ENCODE measurements at places on chromosomes 2 and 18. TPM values are rescaled to one million over a fixed set of nuclear protein-coding genes. Genes with fewer than 3 reads are reported as not detected.

DNA sequence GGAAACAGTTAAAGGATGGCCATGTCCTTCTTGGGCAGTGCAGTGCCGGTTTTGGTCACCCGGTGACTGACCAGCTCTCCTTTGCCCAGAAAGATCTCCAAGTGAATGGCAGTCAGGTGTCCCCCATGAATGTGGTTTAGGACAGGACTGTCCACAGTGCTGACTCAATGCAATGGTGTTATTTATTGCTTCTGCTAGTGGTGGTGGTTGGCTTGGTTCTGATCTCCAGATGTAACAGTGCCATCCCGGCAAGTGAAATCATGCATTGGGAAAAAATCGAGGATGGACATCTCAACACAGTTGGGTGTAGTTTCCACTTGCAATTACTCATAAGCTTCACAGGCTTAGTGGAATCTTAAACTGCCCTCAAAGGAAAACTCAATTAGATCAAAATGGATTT lies 81.9 kb downstream of the TGOLN2 start:
- no peak overlapping the region for H3K4me3 ChIP-seq
- no peaks in the 10 kb centered on the region for H3K27me3 ChIP-seq
- no peak overlapping the region for H3K27ac ChIP-seq
- H3K4me1 ChIP-seq, result peaks cover 14% of the 10 kb centered on the region
- no peak for DNase-seq

- no peaks in the 10 kb centered on the region for H3K27me3 ChIP-seq
- H3K4me1 ChIP-seq, result no peaks in the 10 kb centered on the region
- peak; percentile 63 for DNase-seq
- H3K4me3 ChIP-seq, result no peak overlapping the region
- H3K36me3 ChIP-seq, result no peaks in the 10 kb centered on the region
- no peak overlapping the region for H3K27ac ChIP-seq
These were observed 83.4 kb downstream of the ZFP36L2 start for GRCh38 chr2:43142921-43143438.

DNA sequence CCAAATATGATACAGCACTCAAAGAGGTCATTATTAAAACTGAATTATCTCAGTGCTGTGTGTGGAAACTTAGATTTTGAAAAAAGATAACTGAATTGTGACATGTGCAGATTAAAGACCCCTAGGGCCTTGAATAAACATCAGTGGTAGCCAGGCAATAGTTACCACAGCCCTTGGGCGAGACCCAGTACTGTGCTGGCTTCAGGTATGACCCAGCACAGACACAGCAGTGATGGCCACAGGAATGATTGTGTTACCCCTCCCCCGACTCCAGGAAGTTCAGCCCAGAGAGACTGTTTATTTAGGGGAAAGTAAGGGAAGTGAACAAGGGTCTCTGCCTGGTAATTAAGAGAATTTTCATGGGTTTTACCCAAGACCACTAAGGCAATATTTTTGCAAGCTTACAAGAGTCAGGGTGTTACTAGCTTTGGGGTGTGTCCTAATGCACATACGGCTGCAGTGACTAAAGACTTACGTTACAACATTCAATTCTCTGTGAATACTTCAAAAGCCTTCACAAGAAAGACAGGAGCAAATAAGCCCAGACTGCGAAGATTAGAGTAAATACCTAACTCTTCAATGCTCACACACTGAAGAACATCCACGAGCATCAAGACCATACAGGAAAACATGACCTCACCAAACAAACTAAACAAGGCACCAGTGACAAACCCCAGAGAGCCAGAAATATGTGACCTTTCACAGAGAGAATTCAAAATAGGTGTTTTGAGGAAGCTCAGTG lies 28.2 kb upstream of the ITGAV start:
- no peak overlapping the region for H3K27ac ChIP-seq
- no peaks in the 10 kb centered on the region for H3K4me1 ChIP-seq
- DNase-seq, result no peak
- no peak overlapping the region for H3K4me3 ChIP-seq
- H3K27me3 ChIP-seq, result no peaks in the 10 kb centered on the region
- no peaks in the 10 kb centered on the region for H3K36me3 ChIP-seq

DNA sequence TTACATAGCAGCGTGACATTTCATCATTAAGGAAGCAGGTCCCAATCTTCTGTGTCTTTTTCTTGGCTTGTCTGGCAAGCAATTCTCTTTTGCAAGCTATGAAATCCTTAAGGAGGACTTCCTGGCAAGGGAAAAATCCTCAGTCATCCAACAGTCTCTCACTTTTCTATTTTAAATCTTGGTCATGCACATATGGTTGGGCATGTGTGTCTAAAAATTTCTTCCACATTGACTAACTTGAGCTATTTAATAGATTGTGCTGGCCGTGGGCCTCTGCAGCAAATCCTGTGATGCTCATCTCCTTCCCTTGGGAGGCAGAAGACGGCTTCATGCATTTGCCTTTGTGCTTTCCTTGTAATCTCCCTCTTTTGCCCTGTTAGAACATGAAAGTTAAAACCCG lies 634.3 kb upstream of the FANCL start:
- H3K4me1 ChIP-seq, result no peaks in the 10 kb centered on the region
- no peak for DNase-seq
- no peak overlapping the region for H3K4me3 ChIP-seq
- no peaks in the 10 kb centered on the region for H3K27me3 ChIP-seq
- no peak overlapping the region for H3K27ac ChIP-seq

- DNase-seq, result no peak
- H3K27ac ChIP-seq, result no peak overlapping the region
- H3K4me3 ChIP-seq, result peak overlapping the region; percentile 94
- peaks cover 12% of the 10 kb centered on the region for H3K4me1 ChIP-seq
- H3K27me3 ChIP-seq, result no peaks in the 10 kb centered on the region
These were observed 659 bp downstream of the FAM210A start for GRCh38 chr18:13725566-13726231.

DNA sequence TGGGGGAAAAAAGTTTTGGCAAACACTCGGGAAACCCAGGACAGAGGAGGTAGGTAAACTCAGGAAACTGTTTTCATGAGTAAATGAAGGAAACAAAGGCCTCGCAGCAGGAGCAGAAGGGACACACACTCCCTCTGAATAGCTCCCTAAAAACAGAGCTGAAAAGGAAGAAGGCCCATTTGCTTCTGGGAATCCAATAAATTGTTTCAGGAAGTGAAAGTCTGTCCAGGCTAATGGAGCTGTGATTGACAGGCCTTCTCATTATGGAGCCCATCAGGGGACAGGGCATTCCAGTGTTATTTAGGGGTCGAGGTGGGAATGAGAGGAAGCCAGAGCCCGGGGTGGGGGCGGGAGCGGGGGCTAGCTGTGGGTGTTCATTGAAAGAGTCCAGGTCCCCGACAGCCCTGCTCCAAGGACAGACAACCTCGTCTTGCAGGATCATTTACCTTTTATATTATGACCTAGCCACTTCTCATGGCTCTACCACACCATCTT lies 81.2 kb downstream of the GBX2 start:
- no peaks in the 10 kb centered on the region for H3K36me3 ChIP-seq
- H3K4me1 ChIP-seq, result no peaks in the 10 kb centered on the region
- H3K27me3 ChIP-seq, result no peaks in the 10 kb centered on the region
- no peak overlapping the region for H3K4me3 ChIP-seq

GRCh38 chr2:144181001-144181400 lies 338.9 kb downstream of the ZEB2 start:
- no peaks in the 10 kb centered on the region for H3K27me3 ChIP-seq
- H3K4me1 ChIP-seq, result no peaks in the 10 kb centered on the region
- no peak overlapping the region for H3K27ac ChIP-seq
- no peak overlapping the region for H3K4me3 ChIP-seq

DNA sequence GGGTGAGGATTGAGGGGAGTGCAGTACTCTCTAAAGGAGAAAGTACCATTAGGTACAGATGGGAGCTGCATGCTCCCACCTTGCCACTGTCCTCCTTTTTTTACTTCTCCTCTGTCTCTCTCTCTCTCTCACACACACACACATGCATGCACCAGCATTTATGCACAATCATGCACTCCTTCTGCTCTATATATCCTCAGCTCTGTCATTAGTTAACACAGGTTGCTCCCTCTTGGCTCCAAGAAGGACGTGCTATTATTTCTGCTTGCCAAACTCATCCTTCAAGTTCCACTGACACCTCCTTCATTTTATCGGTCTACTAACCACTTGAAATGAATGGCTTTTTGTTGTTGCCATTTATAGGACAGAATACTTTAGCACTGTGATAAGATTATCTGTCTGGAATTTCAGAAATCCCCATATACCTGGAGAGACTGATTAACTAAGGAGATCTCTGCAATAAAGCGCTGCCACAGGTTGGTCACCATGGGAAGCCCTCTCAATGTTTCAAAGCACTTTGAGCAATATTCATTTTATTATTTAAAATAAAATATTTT lies 178.5 kb upstream of the TRIB2 start:
- no peaks in the 10 kb centered on the region for H3K4me1 ChIP-seq
- no peak for DNase-seq
- no peak overlapping the region for H3K27ac ChIP-seq
- H3K36me3 ChIP-seq, result no peaks in the 10 kb centered on the region
- no peak overlapping the region for H3K4me3 ChIP-seq
- no peaks in the 10 kb centered on the region for H3K27me3 ChIP-seq

DNA sequence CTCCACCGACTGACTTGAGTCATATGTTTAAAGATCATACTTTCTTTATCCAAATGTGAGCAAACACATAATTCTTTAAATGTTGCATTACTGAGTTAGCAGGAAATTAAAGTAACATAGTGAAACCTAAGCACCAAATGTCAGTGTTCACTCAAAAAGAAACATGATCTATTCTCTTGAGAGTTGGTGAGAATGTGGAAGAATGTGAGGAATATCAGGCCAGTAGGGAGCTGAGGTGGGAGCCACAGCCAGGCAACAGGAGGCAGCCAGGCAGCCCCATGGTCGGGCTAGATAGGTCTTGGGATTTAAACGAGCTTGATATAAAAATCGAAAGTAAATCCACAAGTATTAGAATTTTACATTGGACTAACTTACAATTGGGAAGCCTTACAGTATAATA lies 198.1 kb upstream of the SH3BP4 start:
- H3K27me3 ChIP-seq, result no peaks in the 10 kb centered on the region
- H3K4me1 ChIP-seq, result no peaks in the 10 kb centered on the region
- no peaks in the 10 kb centered on the region for H3K36me3 ChIP-seq
- no peak overlapping the region for H3K27ac ChIP-seq
- peak; percentile 48 for DNase-seq

GRCh38 chr2:86331384-86331783 lies 6.0 kb downstream of the REEP1 start:
- no peak overlapping the region for H3K4me3 ChIP-seq
- no peak for DNase-seq
- H3K27ac ChIP-seq, result no peak overlapping the region
- H3K36me3 ChIP-seq, result no peaks in the 10 kb centered on the region
- no peaks in the 10 kb centered on the region for H3K27me3 ChIP-seq

DNA sequence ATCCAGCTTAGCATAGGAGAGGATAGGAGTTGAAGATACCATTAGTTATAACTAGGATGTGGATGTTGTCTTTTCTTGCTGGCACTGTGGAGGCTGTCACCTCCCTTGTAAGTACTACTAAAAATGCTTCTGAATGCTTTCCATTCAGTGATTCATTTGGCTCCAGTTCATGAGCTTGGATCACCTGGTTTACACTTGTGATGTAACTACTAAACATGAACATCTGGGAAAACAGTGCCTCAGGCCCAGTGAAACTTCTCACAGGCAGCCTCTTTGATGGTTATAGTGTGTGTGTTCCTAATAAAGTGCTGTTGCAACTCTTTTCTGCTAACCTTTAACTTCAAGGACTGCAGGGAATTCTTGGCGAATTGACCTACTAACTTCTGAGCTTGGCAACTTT lies 13.0 kb upstream of the SLC9A2 start:
- no peaks in the 10 kb centered on the region for H3K36me3 ChIP-seq
- no peak overlapping the region for H3K27ac ChIP-seq
- DNase-seq, result peak; percentile 37
- H3K4me1 ChIP-seq, result peaks cover 5% of the 10 kb centered on the region

GRCh38 chr2:86400321-86400720 lies 40.9 kb upstream of the KDM3A start:
- no peaks in the 10 kb centered on the region for H3K36me3 ChIP-seq
- no peaks in the 10 kb centered on the region for H3K27me3 ChIP-seq
- H3K27ac ChIP-seq, result no peak overlapping the region
- H3K4me1 ChIP-seq, result no peaks in the 10 kb centered on the region

DNA sequence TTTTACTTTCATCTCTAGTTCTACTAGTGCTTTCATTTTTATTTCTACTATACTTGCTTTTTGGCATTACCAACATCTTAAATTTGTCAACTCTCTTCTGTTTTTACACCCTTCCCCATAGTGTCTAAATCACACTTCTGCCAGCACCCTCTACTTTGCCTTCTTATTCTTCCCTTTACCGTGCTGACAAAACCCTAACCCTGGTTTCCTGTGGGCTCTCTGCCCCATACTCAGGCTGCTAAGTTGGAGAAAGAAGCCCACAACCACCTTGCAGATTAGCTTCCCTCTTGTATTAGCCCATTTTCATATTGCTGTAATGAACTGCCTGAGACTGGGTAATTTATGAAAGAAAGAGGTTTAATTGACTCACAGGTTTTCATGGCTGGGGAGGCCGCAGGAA lies 24.8 kb downstream of the GIGYF2 start:
- no peak for DNase-seq
- H3K4me3 ChIP-seq, result no peak overlapping the region
- no peaks in the 10 kb centered on the region for H3K27me3 ChIP-seq

- DNase-seq, result peak; percentile 75
- H3K4me1 ChIP-seq, result no peaks in the 10 kb centered on the region
- H3K27ac ChIP-seq, result no peak overlapping the region
These were observed 322.9 kb upstream of the KCNJ3 start for GRCh38 chr2:154375579-154375931.

DNA sequence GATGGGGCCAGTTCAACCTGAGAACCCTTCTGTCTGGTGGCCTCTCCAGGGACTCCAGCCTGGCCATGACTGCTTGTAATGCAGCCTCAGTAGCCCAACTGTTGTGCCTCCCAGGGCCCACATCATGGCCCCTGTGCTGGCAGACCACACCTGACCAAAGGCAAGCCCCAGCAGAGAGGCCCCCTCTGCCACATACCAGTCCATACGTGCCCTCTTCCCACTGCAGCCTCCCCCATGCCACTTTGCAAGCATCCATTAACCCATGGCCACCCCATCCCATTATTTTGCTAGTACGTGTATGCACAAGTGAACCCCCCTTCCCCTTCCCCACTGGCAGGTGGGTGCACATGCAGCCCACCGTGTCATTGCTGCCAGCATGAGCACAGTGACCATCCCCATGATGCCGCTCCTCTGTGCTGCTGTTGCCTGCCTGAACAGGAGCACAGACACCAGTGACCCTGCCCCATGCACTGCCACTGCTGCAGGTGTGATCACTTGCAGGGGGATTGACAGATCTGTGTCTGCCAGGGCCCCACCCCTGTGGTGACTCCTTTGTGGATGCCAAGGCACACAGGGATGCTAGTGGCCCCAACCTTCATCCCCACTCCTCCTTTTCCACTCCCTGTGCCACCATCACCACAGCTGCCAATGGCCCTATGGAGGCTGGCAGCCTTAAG lies 330.0 kb upstream of the DSEL start:
- no peaks in the 10 kb centered on the region for H3K27me3 ChIP-seq
- H3K27ac ChIP-seq, result no peak overlapping the region
- H3K4me1 ChIP-seq, result no peaks in the 10 kb centered on the region
- H3K36me3 ChIP-seq, result no peaks in the 10 kb centered on the region
- no peak for DNase-seq

- no peaks in the 10 kb centered on the region for H3K4me1 ChIP-seq
- no peak overlapping the region for H3K4me3 ChIP-seq
- H3K36me3 ChIP-seq, result no peaks in the 10 kb centered on the region
- peaks cover 11% of the 10 kb centered on the region for H3K27me3 ChIP-seq
These were observed 10.2 kb downstream of the GBX2 start for GRCh38 chr2:236157815-236158498.

The DCDC2C gene
- not detected for total RNA-seq

The HOXD12 gene
- not detected for total RNA-seq

The RFTN2 gene
- 4.0 TPM for total RNA-seq

The RFX8 gene
- 0.28 TPM for total RNA-seq

The TWSG1 gene
- total RNA-seq, result 50.1 TPM

The CARF gene
- total RNA-seq, result 12.6 TPM

The RAD51AP2 gene
- not detected for total RNA-seq

The EXOC6B gene
- total RNA-seq, result 31.3 TPM
